ENCODE measurements at places on chromosomes 6 and 20. TPM values are rescaled to one million over a fixed set of nuclear protein-coding genes. Genes with fewer than 3 reads are reported as not detected.

GRCh38 chr20:53100476-53100911 is 128.3 kb downstream of the TSHZ2 start:
- H3K36me3 ChIP-seq: no peaks in the 10 kb centered on the region
- DNase-seq: no peak
- no peaks in the 10 kb centered on the region for H3K4me1 ChIP-seq
- no peak overlapping the region for H3K4me3 ChIP-seq

Gene BEND6
- total RNA-seq: not detected

- no peak overlapping the region for H3K27ac ChIP-seq
- H3K36me3 ChIP-seq: no peaks in the 10 kb centered on the region
- H3K27me3 ChIP-seq: no peaks in the 10 kb centered on the region
- H3K4me1 ChIP-seq: no peaks in the 10 kb centered on the region
Measured at GRCh38 chr20:54590856-54591255, 115.5 kb downstream of the DOK5 start.

DNA sequence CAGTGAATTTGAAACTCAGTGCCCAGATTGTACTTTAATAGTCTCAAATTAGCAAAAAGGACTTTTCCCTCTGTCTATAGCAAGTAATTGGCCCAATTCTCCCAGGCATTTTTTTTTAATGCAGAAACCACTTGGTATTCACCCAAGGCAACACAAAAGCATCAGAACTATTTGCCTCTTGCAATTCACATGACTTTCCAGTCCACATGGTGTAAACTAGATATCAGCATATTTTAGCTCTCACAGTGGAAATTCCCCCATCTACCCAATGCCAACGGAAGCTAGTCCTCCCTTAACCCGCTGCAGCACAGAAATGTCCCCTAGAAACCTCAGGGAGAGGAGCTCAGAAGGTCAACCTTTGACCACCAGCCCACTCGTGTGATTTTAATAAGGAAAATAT is 103.4 kb upstream of the CDYL start:
- H3K27ac ChIP-seq: no peak overlapping the region
- no peak for DNase-seq
- H3K4me3 ChIP-seq: no peak overlapping the region
- no peaks in the 10 kb centered on the region for H3K4me1 ChIP-seq

DNA sequence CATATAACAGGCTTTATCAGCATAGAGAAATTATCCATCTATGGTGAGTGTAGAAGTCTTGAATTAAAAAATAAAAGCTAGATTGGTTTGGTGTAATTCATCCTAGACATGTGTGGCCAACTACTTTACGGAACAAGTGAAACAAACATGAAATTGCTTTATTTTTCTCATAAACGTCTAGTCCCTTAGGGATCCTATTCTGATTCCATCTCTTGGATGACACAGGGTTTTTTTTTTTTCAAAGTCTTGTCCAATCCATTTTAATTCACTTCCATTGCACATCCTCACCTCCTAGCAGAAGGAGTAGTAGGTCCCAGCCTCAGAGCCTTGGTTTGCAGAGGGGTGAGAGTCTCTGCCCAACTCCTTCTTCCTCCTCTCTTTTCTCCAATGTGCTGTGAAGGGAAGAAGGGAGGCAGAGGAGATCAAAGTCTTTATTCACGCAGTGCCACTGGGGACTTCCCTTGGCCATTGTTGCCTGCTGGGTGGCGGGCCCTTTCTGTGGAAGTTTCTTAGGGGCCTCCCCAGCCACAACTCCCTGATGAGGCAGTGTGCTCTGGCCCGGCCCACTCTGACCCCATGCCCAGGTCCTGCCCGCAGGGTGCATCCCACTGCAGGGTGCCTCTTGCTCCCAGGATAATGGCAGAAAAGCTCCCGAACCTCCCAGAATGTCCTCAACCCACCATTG is 104.4 kb upstream of the SNX9 start:
- no peaks in the 10 kb centered on the region for H3K36me3 ChIP-seq
- no peaks in the 10 kb centered on the region for H3K4me1 ChIP-seq
- DNase-seq: no peak

DNA sequence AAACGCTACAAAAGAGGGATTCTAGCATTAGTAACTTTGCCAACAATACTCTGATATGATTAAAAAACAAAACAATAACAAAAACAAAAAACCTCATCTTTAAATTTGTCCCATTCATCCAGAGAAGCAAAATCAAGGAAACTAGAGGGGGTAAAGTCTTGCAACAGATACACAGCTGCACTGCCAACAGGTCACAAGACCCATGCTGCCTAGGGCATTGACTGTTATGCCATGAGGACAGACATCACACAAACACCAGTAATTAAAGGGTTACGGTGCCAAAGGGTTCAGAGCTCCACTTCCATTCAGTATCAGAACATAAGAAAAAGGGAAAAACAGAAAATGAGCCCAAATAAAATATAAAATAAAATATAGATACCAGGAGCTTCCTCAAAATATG is 1.6 kb downstream of the TBC1D20 start:
- peaks cover 46% of the 10 kb centered on the region for H3K4me1 ChIP-seq
- peaks cover 23% of the 10 kb centered on the region for H3K36me3 ChIP-seq
- peaks cover 2% of the 10 kb centered on the region for H3K27me3 ChIP-seq
- no peak for DNase-seq
- H3K4me3 ChIP-seq: peak overlapping the region; percentile 87
- H3K27ac ChIP-seq: peak overlapping the region; percentile 37

GRCh38 chr20:15248618-15249395 is 911.4 kb upstream of the FLRT3 start:
- no peaks in the 10 kb centered on the region for H3K36me3 ChIP-seq
- no peak overlapping the region for H3K27ac ChIP-seq
- no peak for DNase-seq
- H3K27me3 ChIP-seq: no peaks in the 10 kb centered on the region
- H3K4me3 ChIP-seq: no peak overlapping the region
- H3K4me1 ChIP-seq: no peaks in the 10 kb centered on the region

Gene HLA-DRB5
- 16.9 TPM for total RNA-seq

Gene DOK5
- not detected for total RNA-seq

GRCh38 chr20:23200914-23201313 is 114.8 kb upstream of the CD93 start:
- no peak overlapping the region for H3K27ac ChIP-seq
- H3K4me1 ChIP-seq: no peaks in the 10 kb centered on the region
- H3K27me3 ChIP-seq: peaks cover 12% of the 10 kb centered on the region
- no peak for DNase-seq

Gene SPATS1
- total RNA-seq: not detected

GRCh38 chr6:79510707-79511106 is 26.5 kb downstream of the LCA5 start:
- no peak overlapping the region for H3K4me3 ChIP-seq
- H3K36me3 ChIP-seq: no peaks in the 10 kb centered on the region
- no peak overlapping the region for H3K27ac ChIP-seq
- no peak for DNase-seq

DNA sequence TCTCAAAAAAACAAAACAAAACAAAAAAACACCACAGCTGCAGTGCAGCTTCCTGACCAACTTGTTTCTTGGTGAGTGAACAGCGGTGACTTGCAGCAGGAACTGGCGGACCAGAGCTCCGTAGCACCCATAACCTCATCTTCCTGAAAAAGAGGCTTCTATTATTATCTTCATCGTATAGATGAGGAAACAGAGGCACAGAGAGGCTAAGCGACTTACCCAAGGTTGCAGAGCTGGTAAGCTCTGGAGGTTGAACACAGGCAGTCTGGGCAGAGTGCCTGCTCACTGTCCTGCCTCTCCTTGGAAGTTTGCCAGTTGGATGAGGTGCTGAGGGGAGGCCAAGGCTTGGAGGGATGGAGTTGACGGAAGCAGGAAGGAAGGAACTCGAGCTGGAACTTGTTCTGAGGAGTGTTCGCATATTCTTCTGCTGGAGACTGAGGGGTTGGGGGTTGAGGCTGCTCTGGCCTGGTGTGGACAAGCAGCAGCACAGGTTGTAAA is 47.9 kb upstream of the CCDC167 start:
- H3K36me3 ChIP-seq: no peaks in the 10 kb centered on the region
- H3K27ac ChIP-seq: peak overlapping the region; percentile 77
- H3K27me3 ChIP-seq: peaks cover 2% of the 10 kb centered on the region
- peak; percentile 46 for DNase-seq

Gene MEI4
- total RNA-seq: not detected

GRCh38 chr6:138321934-138322333 is 55.8 kb upstream of the SMIM28 start:
- H3K4me3 ChIP-seq: no peak overlapping the region
- H3K27me3 ChIP-seq: peaks cover 13% of the 10 kb centered on the region
- no peaks in the 10 kb centered on the region for H3K4me1 ChIP-seq
- no peak overlapping the region for H3K27ac ChIP-seq
- DNase-seq: no peak

GRCh38 chr6:55822005-55822404 is 53.4 kb downstream of the BMP5 start:
- no peaks in the 10 kb centered on the region for H3K27me3 ChIP-seq
- DNase-seq: no peak
- H3K36me3 ChIP-seq: no peaks in the 10 kb centered on the region
- no peak overlapping the region for H3K4me3 ChIP-seq
- no peak overlapping the region for H3K27ac ChIP-seq

DNA sequence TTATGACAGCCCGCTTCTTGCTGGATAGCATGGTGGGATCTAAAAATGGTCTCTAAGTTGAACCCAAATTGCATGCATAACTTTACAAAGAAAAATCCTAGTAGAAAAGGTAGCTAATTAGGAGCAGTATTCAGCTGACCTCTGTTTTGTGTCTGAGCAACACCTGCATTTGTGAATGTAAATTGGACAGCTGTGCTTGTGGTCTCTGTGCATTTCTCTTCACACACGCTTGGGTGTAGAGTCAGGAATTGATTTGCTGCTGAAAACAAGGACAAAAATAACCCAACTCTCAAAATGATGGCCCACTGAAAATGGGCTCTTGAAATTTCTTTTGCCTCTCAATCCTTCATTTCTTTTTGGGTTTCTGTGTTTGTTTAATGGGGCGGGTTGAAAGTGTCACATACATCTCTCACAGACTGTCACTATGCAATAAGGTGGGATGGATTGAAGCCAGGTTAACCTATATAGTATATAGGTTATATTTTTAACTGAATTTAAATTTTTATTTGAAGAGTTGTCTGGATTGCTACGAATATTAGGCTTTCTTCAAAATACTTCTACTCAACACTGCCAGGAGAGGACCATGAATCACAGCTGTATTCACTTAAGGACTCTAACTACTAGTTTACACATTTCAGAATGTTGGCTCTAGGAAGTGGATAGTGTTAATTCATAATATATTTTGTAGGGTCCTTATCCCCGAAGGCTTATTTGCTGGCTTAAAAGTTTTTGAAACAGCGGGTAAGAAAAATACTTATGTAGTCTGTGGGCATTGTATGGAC is 46.5 kb downstream of the SOBP start:
- no peaks in the 10 kb centered on the region for H3K4me1 ChIP-seq
- no peaks in the 10 kb centered on the region for H3K36me3 ChIP-seq
- no peak overlapping the region for H3K4me3 ChIP-seq
- no peak overlapping the region for H3K27ac ChIP-seq
- H3K27me3 ChIP-seq: peaks cover 15% of the 10 kb centered on the region

- peak; percentile 81 for DNase-seq
- H3K36me3 ChIP-seq: no peaks in the 10 kb centered on the region
- peaks cover 5% of the 10 kb centered on the region for H3K27me3 ChIP-seq
- H3K4me3 ChIP-seq: no peak overlapping the region
Measured at GRCh38 chr20:23606652-23607049, 934 bp upstream of the CST9 start.

Gene SYTL3
- total RNA-seq: 48.3 TPM

GRCh38 chr6:35474942-35475570 is 6.9 kb downstream of the RPL10A start:
- DNase-seq: no peak
- H3K27ac ChIP-seq: no peak overlapping the region
- H3K4me1 ChIP-seq: peaks cover 28% of the 10 kb centered on the region
- H3K27me3 ChIP-seq: no peaks in the 10 kb centered on the region
- H3K36me3 ChIP-seq: peaks cover 38% of the 10 kb centered on the region

Gene CCM2L
- not detected for total RNA-seq

GRCh38 chr6:3406891-3407809 is 49.7 kb downstream of the SLC22A23 start:
- no peaks in the 10 kb centered on the region for H3K27me3 ChIP-seq
- peaks cover 4% of the 10 kb centered on the region for H3K4me1 ChIP-seq
- no peak for DNase-seq

DNA sequence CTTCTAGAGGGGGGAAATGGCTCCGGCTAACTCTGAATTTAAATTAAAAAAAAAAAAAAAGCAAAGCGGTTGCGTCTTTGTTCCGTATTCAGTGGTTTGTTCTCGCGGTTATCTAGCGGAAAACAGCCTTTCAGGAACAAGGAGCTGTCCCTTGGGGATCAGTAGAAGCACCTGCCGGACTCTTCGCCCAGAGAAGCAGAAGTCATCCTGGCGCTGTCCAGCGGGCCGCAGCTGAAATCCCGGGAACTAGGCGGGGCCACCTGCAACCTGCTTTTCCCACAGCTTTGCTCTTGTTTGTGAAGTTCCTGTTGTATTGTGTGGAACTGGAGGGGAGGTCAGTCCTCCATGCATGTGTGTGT is 43.9 kb upstream of the GJE1 start:
- no peak for DNase-seq
- no peaks in the 10 kb centered on the region for H3K36me3 ChIP-seq
- no peak overlapping the region for H3K4me3 ChIP-seq
- peaks cover 16% of the 10 kb centered on the region for H3K27me3 ChIP-seq
- no peaks in the 10 kb centered on the region for H3K4me1 ChIP-seq

DNA sequence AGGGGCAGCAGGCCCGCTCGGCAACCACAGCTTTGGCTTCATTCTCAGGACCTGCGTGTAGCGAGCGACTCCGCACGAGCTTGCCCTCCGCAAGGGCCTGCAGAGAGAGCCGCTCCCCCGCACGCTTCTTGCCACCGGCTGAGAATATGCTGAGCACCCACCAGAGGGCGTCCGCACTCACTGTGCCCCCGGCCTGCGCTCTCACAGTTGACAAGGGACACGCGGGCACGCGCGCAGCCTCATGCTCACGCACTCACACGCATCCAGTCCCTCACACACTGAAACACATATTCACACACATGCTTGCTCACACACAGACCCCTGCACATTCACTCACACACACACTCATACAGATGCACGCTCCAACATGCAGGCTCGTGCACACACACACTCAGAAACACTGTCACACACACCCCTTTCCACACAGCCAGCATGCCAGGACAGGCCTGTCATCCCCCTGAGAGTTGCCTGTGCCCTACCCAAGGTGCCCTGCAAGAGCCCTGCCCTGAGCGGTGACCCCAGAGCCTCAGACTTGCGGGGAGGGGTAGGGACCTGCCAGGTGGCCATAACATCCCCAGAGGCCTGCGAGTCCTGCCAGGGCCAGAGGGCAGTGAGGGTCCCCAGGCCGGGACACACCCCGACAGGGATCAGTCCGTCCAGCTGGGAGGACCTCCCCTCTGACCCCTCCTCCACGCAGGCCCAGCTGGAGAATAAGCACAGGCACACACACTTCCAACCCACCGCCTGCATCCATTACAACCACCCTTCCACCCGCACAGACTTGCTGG is 174.1 kb downstream of the BMP7 start:
- no peak overlapping the region for H3K4me3 ChIP-seq
- peak; percentile 74 for DNase-seq
- no peaks in the 10 kb centered on the region for H3K36me3 ChIP-seq
- H3K27me3 ChIP-seq: peaks cover 1% of the 10 kb centered on the region
- no peaks in the 10 kb centered on the region for H3K4me1 ChIP-seq
- H3K27ac ChIP-seq: no peak overlapping the region

Data from activated CD8-positive, alpha-beta T cell treated with anti-CD3 and anti-CD28 coated beads, Interleukin-2, amount 10 ng/mL, durations not matched to agents 7 days and 5 days (primary cell).